ENCODE measurements at places on chromosomes 4 and X.

DNA sequence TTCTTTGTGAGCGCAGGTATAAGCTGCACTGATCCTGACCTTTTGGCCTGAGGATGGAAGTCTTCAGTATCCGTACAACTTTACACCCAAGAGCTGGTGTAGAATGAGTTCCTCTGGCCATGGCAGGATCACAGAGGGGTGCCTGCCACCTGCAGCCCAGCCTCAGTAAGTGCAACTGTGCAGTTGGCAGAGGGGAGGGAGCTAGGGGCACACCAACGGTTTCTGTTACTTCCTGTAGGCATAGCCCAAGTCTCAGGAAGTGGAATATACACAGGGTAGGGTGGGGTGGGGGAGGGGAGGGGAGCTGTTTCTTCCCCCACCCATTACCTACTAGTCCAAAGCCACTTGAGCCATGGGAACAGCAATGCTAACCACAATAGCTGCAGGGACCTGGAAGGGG lies 85.4 kb upstream of the GBA3 start:
- DNase-seq, result peak; percentile 87

DNA sequence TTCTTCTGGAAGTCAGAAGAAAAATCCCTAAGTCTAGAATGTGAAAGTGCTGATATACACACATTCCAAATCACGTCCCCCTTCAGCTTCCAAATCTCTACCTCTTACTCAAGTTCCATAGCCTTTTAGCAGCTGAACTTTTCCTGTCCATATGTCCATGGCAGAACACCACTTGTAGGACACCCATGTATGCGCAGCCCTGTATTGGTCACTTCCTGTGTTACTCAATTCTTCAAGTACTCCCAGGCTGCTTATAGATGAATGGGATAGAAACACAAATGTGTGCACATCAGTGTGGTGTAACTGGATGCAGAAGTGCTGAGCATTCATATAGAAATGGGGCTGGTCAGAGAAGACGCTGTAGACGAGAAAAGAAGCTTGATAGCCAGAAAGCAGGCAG lies 18.8 kb downstream of the SRPX2 start:
- DNase-seq, result no peak

DNA sequence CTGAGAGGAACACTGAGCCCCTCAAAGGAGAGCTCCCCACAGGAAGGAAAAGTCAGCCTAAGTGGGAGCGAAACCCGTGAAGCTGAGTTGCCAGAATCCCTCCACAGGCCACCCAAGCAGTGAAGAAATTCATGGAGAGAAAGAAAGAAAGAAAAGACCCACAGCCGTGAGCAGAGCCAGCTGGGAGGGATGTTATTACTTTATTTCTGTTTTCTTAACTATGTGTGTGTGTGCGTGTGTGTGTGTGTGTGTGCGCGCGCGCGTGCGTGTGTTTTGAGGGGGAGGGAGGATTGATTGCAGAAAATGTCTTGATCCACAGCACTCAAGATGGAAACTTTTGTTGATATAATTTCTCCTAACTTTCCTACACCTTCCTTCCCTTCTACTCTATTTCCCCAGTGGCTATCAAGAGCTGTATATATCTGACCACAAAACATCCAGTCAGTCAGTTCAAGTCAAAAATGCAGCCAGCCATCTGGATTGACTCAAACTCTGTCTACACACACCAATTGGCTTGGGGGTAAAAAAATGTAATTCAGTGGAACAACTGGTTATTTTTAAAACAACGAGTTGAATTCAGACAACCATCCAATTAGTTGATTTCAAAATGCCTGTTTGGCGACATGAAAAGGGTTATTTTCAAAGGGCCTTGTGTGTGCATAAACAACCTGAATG lies 13.8 kb upstream of the GPC3 start:
- no peak for DNase-seq

- no peak for DNase-seq
These were observed 75.6 kb downstream of the REPS2 start for GRCh38 chrX:17021851-17022604.

DNA sequence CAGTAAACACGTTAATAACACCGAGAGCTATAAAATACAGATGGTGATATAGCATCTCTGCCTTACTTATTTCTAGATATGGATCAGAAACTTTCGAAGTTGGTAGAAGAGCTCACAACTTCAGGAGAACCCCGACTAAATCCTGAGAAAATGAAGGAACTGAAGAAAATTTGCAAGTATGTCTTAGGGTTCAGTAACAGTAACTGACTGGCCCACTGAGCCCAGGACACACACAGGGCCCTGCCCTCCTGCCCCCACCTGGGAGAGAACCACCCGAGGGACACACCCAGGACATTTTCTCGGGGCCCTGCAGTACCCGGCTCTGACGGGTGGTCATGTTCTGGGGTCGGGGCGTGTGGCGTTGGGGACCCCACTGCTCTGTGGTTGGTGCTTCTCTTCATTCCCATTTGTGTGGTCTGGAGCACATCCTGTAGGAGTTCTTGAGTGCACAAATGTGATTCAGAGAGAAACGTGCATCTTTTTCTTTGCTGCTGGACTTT lies 1.1 kb downstream of the UVSSA start:
- DNase-seq, result no peak

DNA sequence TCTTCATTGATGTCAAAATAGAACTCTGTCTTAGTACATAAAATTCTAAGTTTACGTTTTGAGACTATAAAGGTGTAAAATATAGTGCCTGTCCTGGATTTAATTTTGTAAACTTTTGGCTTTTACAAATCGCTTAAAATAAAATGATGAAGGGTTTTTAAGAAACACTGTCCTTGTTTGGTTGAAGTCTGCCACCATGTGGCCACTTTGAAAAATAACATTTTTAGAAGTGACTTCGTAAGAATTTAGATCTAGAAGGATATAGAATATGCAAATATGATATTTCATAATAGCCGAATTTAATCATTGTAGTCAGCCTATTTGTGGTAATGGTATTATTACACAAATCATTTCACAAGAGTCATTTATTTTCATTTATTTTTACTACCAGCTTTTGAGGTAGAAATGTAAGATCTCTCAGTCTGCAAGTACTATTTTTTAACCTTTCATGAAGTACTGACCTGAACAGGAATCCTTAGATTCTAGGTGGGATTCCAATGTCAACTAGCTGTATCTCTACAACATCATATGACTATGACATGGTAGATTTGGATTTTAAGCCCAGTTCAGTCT lies 31.0 kb upstream of the FAT4 start:
- DNase-seq, result no peak

- no peak for DNase-seq
These were observed 4.8 kb upstream of the DUSP9 start for GRCh38 chrX:153642051-153642654.

GRCh38 chr4:5474756-5475155 lies 233.6 kb downstream of the EVC2 start:
- DNase-seq, result no peak

DNA sequence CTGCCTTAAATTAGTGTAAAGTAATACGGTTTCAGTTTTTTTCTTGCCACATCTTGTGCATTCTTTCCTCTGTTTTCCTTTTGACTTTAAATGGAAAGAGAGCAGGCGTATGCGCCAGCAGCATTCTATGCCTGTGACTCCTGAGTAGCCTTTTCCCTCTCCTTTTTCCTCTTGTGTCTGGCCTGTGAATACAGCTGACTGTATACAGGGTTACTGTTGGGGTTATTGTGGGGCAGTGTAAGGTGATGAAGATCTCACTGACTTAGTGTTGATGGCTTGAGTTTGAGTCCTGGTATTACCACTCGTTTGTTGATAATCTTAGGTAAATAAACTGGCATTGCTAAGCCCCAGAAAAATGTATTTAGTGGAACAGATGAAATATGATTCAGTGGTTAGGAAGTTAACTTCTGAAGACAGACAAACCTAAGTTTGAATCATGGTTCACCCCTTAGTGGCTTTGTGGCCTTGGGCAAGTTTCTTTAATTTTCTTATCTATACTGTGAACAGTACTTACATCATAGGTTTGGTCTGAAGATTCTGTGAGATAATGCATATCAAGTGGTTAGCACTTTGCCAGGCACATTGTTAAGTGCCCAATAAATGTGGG lies 105.1 kb downstream of the FNIP2 start:
- DNase-seq, result no peak

DNA sequence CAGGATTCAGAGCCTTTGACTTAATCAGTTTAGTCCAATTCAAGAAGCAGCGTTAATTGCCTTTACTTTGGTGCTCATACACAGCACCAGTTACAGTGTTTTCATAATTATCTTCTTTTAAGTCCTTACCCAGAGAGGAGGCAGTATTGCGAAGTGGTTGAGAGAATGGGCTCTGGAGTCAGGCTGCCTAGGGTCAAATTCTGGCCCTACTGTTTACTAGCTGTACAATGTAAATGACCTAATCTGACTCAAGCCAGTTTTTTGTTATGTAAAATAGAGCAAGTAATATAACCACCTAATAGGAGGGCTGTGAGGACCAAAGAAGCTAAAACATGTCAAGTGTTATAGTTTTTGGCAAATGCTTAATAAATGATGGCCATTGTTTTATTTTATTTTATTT lies 27.6 kb downstream of the WDR44 start:
- DNase-seq, result no peak
